AG20443 (cell line): ENCODE measurements at places on chromosomes 12 and 14.
A peak's percentile ranks its signal among the peaks of the same experiment; 100 is the strongest.

DNA sequence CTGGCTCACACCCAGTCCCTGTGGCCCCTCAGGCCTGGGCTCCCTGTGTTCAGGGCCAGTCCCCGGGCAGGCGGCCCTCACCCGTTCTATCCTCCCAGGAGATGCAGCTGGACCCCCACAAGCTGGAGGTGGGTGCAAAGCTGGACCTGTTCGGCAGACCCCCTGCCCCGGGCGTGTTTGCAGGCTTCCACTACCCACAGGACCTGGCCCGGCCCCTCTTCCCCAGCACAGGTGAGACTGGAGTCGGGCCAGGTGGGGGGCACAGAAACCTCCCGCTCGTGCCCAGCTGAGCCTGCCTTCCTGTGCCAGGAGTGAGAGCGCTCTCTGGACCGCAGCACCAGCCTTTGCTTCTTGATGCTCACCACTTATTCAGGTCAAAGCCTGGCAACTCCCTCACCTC lies 33.7 kb downstream of the LRCOL1 start:
- no peak for DNase-seq

- no peak for DNase-seq
Measured at GRCh38 chr14:55109836-55110235, 19.2 kb upstream of the LGALS3 start.

DNA sequence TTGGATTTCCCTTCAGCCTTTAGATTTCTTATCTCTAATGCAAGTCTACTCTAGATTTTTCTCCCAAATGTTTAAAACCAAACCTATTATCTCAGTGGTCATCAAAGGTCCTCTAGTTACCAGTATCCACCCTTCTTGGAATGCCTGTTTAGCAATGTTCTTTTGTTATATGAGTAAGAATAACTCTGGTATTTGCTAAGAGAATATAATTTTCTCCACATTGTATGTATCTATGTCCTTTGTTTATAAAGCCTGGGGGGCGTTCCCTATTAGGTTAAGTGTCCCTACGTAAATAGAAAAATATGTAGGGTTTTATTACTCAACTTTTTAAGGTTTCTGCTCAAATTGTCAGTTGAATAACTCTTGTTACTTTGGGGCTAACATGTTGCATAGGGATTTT lies 27.3 kb downstream of the PPM1A start:
- peak; percentile 8 for DNase-seq

- DNase-seq: no peak
Measured at GRCh38 chr14:103735022-103735421, 19.4 kb downstream of the ZFYVE21 start.

DNA sequence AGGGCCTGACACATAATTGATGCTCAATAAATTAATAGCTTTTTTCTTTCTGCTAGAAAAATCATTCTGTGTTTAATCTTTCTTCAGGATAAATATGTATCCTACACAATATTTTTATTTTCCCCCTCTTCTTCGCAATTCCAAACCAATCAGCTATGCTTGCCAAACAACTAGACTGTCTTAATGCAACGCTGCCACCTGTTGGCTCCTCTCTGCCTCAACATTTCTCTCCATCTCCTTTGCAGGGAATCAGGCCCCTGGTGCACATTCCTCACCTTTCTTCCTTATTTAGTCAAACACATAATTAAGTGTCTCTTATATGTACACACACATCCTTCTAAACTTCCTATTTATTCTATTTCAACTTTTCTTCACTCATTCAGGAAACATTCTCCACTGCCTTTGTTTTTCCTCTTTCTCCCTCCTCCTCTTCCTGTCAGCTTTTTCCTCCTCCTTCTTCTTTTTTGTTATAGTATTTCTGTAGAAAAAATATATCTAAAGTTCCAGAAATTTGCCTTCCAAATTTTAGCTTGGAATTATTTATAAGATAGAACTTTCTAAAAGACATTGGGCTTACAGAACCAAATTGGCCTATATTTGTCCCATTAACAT lies 406.0 kb downstream of the PRKD1 start:
- DNase-seq: no peak

DNA sequence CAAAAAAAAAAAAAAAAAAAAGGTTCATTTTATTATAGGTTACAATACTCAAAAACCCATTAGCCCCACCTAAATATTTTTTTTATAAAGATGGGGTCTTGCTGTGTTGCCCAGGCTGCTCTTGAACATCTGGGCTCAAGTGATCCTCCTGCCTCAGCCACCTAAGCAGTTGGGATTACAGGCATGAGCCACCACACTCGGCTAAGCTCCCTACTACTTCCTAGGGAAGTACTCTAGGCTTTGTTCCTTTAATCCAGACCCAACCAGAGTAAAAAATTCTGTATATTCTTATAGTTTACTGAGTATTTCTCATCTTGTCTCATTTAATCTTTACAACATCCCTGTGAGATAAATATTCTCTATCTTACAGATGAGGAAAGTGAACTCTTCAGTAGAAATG lies 50.7 kb downstream of the RBMS2 start:
- no peak for DNase-seq

GRCh38 chr12:62194616-62195015 lies 65.6 kb upstream of the USP15 start:
- peak; percentile 11 for DNase-seq

- DNase-seq: no peak
Measured at GRCh38 chr14:75471059-75471458, 43.2 kb downstream of the JDP2 start.

- no peak for DNase-seq
Measured at GRCh38 chr14:72634691-72635616, 258.9 kb downstream of the DPF3 start.

DNA sequence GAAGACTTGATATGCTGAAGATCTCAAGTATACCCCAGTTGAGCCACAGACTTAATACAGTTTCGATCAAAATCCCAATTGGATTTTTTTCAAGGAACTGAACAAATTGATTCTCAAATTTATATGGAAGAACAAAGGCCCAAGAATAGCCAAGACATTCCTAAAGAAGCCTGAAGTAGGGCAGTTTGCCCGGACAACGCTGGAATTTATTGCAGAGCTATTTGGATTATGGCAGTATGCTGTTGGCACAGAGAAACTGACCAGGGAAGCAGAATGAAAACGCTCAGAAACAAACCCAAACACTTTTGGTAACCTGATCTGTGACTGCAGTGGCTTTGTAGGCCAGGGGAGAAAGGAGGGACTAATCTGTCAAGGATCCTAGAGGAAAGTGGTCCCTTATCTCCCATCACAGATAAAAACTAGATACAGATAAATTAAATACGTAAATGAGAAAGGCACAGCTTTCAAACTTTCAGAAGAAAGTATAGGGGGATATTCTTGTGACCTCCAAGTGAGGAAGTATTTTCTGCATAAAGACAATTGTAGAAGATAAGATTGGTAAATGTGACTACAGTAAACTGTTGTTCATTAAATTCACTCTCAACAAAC lies 35.9 kb upstream of the GSC start:
- DNase-seq: peak; percentile 33
